Activated B cell treated with CpG ODN at 0.5 μM for 24 hours (primary cell): ENCODE measurements at places on chromosomes 7 and 10. TPM values are rescaled to one million over a fixed set of nuclear protein-coding genes. Genes with fewer than 3 reads are reported as not detected.
A peak's percentile ranks its signal among the peaks of the same experiment; 100 is the strongest.

UNCX gene
- not detected in 2 replicates for total RNA-seq

ABCA13 gene
- not detected in 2 replicates for total RNA-seq

DNAH11 gene
- total RNA-seq = 0.02 TPM in 1 of 2 replicates, not detected in the other

DNA sequence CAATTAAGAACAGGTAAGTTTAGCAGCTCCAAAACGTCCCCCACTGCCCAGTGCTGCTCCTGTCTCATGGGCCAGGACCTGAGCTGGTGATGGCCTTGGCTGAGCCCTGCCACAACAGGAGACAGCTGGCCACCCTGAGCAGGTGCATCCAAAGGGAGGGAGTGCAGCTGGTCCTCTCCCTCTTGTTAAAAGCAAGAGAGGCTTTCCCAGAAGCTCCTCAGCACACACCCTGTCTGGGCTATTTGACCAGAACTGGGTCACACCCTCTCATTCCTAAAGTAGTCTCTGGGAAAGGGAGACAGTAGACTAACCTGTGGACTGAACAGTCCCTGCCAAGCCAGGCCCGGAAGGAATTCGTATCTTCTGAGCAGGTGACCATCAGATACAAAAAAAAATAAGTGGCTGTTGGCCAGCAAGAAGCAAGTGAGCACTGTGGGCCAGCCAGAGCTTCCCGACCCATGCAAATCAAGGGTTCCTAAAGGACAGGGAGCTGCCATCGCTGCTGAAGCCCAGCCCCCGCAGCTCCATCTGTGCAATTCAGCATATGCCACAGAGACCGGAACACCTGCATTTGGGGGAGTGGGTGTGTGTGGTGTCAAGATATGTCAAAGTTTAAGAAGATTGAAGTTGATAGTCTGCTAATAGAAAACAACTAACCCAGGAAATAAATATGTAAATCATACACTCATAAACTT lies 2.1 kb upstream of the TMEM72 start:
- DNase-seq = no peak

- DNase-seq = peak; percentile 48
These were observed 97.5 kb downstream of the PFKFB3 start for GRCh38 chr10:6300106-6300783.

- no peak for DNase-seq
These were observed 145.1 kb upstream of the NOBOX start for GRCh38 chr7:144548556-144548955.

GRCh38 chr7:27160145-27160545 lies 3.7 kb upstream of the HOXA7 start:
- peak; percentile 39 for DNase-seq

DNA sequence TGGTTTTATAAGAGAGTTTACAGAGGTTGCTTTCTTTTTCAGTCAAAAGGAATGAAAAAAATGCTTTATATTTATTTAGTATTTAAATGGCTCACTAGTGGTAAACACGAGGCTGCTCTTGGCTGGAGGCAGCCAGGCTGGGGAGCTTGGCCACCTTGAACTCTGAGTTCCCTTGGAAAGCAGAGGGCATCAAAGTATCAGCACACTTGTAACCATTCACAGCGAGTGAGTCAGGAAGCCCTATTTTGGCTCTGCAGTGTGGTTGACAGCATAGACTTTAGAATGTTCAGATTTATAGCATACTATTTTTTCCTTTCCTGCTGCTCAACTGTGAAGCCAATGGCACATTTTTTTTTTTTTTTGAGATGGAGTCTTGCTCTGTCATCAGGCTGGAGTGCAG lies 51.6 kb downstream of the CYCS start:
- no peak for DNase-seq

DNA sequence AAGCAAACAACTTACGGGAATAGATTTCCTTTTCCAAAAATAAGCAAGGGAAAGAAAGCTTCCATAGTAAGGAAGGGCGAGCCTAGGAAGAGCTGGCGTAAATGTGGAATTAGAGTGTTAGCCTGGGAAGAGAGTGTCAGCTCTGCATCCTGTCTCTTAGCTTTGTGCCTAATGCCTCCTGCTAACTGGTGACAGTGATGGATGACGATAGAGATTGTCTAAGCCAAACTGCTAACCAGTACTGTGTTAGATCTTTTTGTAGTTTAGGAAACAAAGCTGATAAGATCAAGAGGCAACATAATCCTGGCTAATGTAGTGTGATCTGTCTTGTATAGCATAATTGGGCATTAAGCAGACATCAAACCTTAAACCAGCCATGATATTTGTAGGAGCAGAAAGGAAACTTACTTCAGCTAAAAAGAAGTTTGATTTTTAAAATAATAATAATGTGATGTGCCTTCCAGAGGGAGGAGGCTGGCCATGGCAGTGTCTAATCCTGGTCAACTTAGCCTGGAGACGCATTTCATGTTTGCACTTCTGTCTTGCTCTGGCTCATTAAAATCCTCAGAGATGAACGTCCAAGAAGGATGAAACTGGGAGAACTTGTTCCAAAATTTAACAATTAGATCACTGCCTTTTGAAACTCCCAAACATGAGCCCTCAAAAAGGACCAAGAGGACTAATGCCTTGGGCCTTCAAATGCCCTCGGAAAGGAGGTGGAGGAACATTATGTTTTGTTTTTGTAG lies 85.1 kb downstream of the FAM204A start:
- no peak for DNase-seq

DNA sequence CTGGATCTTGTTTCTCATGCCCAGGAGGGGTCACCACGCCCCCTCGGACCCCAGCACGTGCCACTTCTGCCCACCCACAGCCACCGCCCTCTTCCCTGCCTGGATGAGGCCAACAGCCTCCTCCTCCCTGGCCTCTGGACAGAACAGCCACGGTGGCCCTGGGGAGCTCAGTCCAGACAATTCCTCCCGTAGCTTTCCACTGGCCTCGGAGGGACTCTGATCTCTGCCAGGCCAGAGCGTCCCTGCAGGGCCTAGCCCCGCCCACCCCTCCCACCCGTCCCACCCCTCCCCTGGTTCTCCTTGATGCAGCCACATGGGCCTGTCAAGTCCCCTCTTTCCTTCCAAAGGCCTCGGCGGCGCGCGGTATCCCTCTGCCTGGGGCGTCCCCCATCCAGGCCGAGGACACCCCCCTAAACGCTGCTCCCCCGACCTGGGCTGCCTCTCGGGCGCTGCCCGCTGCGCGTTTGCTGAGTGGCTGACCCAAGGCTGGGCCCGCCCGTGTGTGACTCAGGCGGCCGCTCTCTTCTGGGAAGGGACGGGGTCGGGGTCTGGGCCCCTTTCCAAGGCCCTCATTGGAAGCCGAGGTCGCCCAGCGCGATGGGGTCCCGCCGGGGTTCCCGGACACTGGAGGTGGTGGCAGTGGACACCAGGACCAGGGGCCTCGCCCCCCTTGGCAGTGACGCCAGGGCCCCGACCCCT lies 557 bp downstream of the TMEM120A start:
- DNase-seq = no peak

DNA sequence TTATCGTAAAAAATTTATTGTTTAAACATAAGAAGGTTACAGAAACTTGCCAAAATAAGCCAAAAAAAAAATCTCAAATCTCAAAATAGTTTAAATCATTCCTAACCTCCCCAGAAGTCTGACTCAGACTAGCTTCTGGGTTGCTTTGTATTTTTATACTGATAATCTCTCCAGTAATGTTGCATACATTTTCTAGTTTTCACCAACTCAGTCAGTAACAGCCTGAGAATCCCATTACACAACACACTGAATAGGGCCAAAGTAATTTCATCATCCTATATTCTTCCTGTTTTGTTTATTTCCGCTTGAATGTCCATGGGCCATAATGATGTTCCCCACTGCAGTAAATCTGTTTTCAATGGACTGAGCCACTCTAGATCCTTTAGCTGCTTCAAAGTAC lies 478.5 kb downstream of the GPAM start:
- no peak for DNase-seq

DNA sequence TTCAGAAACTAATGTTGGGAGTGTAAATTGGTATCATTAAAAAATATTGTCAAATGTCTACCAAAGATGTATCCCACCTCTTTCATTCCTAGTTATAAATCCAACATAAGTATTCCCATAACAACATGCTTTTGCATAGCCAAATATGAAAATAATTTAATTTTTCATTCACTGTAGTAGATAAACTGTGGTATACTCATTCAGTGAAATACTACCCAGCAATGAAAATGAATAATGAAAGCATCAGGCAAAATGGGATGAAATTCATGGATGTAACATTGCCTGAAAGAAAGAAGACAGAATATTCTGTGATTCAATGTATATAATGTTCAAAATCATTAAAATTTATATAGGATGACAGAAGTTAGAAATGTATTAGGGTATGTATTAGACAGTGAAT lies 629.0 kb upstream of the MBL2 start:
- DNase-seq = no peak

DNA sequence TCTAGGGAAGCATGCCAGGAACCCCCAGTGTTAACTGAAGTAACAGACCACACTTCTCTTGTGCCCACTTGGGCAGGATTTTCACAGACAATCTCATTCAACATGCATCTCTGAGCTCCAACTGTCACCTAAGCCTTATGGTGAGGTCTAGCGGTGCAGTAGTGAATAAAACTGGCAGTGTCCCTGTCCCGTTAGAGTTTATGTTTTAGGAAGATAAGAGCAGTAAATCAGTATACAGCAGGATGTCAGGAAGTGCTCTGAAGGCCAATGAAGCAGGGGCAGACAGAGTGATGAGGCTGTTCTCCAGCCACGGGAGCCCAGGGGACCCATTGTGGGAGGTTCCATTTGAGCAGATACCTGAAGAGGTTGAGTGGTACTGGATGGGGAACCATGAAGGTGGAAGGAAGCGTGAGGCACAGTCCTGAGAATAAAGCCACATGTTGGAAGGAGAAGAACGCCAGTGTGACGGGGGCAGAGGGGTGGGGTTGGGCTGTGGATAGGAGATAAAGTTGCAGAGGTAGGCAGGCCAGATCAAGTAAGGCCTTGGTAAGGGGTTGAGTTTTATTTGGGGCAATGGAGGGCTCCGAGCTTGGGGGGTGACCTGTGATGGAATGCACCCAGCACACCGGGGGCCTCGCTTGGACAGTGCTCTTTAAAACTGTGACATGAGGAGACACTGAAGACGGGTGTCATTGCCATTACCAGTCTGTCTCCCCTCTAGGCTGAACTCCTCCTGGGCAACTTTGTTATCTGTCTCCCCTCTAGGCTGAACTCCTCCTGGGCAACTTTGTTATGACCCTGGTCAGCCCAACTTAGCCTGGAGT lies 6.6 kb downstream of the GDF10 start:
- no peak for DNase-seq

- DNase-seq = no peak
These were observed 57.1 kb downstream of the LRRTM3 start for GRCh38 chr10:66982792-66983474.

GRCh38 chr10:125186431-125187170 lies 26.2 kb upstream of the CTBP2 start:
- DNase-seq = no peak

DNA sequence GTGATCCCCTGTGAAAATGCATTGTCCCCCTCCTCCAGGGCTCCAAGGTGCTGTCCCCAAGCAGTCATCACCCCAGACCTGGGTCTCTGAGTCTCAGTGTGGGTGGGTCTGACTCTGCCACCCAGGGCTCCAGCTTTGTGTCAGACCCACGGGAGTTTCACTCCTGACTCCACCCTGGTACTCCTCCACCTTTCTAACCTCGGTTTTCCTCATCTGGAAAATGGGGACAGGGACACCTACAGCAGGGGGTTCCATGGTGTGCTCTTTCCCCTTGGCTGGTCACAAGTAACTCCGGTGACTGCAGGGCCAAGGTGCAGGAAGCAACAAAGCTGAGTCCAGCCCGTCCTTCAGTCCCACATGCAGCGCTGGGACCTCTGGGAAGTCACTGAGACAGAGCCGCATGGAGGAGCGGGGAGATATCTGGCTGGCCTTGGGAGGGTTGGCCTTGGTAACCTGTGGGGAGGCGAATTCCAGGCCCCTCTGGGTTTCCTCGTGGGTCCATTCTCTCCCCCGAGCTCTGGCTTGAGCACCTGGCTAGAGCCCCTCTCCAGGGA lies 41.8 kb upstream of the RABGEF1 start:
- DNase-seq = no peak

NANOS1 gene
- 0.15 and 0.33 TPM in 2 replicates for total RNA-seq

GRCh38 chr7:79495544-79496272 lies 42.2 kb upstream of the MAGI2 start:
- no peak for DNase-seq

FKBP9 gene
- total RNA-seq = 0.51 and 0.69 TPM in 2 replicates

GRCh38 chr7:92622685-92623084 lies 32.5 kb upstream of the FAM133B start:
- DNase-seq = no peak

SPDYE2 gene
- total RNA-seq = 0.29 TPM in 1 of 2 replicates, not detected in the other

DNA sequence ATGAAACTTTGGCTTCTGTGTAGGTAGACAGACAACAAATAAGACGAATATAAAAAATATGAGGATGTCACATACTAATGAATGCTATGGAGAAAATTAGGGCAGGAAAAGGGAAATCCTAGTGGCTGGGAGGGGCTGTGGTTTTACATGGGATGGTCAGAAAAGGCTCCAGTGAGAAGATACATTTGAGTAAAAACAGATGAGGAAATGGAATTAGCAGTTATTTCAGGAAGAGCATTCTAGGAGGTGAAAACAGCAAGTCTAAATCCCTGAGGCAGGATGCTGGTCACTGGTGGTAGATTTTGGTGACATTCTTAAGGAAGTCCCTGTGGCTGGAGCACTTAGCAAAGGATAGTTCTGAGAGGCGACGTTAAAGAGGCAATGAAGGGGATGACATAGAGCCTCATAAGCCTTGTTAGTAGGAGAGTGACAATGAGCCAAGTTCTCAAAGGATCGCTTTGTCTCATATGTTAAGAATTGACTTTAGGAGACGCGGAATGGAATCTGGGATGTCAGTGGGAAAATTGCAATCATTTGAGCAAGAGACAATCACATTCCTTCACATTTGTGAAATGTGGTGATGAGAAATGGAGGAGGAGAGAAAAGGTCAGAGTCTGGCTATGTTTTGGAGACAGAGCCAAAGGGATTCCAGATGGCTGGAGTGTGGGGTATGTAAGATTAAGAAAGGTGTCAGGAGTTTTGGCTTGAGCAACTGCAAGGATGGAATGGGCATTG lies 384.7 kb upstream of the FZD8 start:
- no peak for DNase-seq

EPHA1 gene
- not detected in 2 replicates for total RNA-seq

GRCh38 chr10:98485959-98486358 lies 39.2 kb upstream of the HPS1 start:
- no peak for DNase-seq

- DNase-seq = no peak
These were observed 1.9 kb upstream of the AEBP1 start for GRCh38 chr7:44101966-44102845.

DNA sequence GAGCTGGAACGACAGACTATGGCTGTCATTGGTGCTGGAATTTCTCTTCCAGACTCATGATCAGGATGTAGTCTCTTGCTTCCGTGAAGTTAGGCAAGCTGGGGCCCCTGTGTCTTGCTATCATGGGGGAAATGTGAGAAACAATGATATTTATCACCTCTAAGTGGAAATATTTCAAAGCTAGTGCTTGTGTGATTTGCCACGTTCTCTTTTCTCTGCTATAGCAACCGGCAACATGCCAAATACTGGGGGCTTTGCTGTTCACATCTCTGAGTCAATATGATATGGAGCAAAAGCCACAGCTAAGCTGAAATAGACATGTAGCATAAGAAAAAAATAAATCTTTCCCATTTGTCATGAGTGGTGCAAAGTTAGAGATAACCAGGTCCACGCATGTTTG lies 668.2 kb upstream of the IGFBP3 start:
- no peak for DNase-seq

GRCh38 chr10:88916986-88917385 lies 35.6 kb downstream of the ACTA2 start:
- no peak for DNase-seq

GRCh38 chr7:50682079-50682478 lies 100.6 kb downstream of the GRB10 start:
- DNase-seq = no peak

IL15RA gene
- 19.1 and 19.8 TPM in 2 replicates for total RNA-seq

IL2RA gene
- total RNA-seq = 151 and 160 TPM in 2 replicates

INTS15 gene
- 49.0 and 49.9 TPM in 2 replicates for total RNA-seq
